ENCODE measurements at places on chromosomes 6 and 20.

- no peak for DNase-seq
Measured at GRCh38 chr6:144036064-144036834, 28.2 kb upstream of the PLAGL1 start.

GRCh38 chr6:100346828-100347227, 117.9 kb downstream of the SIM1 start:
- no peak for DNase-seq

DNA sequence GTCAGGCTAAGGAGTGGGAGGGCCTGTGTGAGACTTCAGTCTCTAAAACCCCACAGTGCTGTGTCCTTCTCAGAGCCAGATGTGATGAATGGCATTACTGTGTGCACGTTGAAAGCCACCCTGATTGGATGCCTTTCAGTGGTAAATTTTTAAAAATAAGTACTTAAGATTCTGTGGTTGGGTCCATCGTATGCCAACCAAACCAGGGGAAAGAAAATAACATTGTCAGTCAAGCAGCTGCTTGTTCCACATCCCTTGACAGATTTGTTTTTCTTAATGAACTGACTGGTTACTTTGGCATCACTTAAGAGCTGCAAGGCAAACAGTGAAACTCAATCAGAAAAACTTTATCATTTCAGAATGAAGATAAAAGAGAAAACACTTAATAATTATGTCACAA, 334.0 kb upstream of the NT5E start:
- no peak for DNase-seq

GRCh38 chr6:134822920-134823709, 126.8 kb downstream of the ALDH8A1 start:
- peak; percentile 44 for DNase-seq

- DNase-seq = no peak
Measured at GRCh38 chr6:39062014-39062740, 13.6 kb downstream of the GLP1R start.

DNA sequence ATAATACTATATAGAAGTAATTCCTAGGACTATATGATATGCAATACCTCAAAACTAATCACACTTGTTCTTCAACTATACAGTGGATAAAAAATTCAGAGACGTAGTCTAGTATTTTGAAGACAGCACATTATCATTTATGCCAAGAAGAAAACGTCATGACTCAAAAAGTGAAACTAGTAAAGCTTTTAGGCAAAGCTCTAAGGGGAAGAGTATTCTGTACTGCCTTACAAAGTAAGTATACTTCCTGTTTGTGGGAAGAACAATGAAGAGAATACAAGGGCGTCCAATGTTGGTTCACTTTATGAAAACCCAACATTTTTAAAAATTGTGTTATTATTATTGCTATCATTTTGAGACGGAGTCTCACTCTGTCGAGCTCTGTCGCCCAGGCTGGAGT, 27.9 kb downstream of the LOC128125822 start:
- DNase-seq = no peak

- no peak for DNase-seq
Measured at GRCh38 chr6:107655245-107655644, 165.3 kb downstream of the SOBP start.

DNA sequence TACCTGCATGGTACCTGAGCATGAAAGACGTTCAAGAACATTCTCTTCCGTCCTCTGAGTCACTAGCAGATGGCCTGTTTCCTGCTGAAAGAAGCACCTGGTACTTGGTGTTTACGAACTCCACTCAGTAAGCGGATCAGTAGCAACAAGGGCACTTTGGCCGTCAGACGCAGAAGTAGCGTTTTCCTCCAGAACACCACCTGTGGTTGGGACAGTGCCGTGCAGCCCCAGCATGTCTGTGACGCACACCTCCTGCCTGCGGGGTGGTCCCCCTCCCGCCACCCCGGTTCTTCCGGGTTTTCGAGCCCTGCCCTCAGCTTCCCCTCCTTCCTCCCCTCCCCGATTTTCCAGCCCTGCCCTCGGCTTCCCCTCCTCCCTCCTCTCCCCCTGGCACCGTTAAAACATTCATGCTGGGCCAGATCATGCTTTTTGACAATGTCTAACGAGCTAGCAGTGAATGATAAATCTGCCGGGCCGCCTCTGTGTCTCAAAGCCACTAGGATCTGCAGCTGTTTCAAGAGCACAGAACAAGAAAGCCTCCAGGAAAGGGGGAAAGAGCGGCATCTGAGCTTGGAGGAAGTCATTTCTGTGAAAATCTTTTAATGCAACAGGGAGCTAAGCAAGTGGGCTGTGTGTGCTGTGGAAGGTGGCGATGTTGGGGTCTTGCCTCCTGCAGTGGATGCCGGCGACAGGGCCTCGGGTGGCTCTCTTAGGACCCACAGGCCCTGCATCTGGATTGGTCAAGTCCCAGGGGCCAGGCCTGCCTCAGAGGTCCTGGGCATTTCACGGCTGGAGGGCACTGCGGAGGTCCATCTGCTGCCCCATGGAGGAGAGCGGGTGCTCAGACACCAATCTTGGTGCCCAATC, 207.9 kb downstream of the ERMARD start:
- peak; percentile 42 for DNase-seq

DNA sequence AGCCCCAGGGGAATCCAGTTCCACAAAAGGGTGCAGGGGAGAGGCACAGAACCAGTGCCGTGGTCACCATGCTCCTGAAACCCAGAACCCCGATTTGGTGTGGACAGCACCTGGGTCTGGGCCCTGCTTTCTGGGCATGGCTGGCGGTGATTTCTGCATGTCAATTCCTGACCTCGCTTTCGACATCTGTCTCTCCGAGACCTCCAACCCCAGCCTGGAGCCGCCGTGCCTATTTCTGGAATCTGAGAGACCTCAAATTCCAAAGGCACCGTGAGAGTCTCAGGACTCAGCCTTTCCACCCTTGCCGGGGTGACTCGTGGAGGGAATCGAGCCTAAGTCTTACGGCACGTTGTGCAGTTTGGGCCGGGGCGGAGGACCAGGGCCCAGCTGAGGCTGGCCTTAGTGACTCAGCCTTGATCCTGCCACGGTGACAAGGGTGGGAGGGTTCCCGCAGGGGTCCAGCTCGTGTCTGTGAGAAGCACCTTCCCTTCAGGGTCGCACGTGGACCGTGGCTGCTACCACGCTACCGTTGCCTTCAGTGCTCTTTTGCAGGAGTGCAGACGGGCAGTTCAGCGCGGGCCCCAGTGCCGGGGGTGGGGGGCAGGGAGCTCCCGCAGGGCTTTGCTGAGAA, 133.7 kb downstream of the PXDC1 start:
- no peak for DNase-seq

- no peak for DNase-seq
Measured at GRCh38 chr6:11291582-11291981, 59.1 kb upstream of the NEDD9 start.

DNA sequence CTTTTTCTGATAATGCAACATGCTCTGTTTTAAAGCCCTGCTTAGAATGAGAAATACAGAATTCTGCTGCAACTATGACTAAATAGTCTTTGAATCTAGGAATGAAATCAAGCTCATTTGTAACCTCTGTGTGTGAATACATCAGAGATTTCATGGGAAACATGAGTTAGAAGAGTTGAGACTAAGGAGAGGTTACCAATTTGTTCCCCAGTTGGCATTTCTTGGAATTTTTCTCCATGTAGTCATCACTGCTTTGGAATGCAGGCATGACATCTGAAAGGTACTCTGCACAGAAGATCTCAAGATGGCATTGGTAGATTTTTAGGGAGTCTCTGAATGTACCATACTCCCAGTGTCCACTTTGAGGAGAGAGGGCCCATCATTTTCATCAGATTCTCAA, 237.2 kb downstream of the TFAP2A start:
- DNase-seq = no peak

GRCh38 chr6:28816909-28817807, 106.6 kb downstream of the TRIM27 start:
- DNase-seq = peak; percentile 17

GRCh38 chr6:31836474-31837368, 9.2 kb downstream of the HSPA1B start:
- no peak for DNase-seq

- no peak for DNase-seq
Measured at GRCh38 chr20:21968486-21968885, 263.0 kb downstream of the PAX1 start.

GRCh38 chr6:141202626-141203025, 930.1 kb upstream of the GJE1 start:
- no peak for DNase-seq

- DNase-seq = no peak
Measured at GRCh38 chr6:42710316-42710715, 12.1 kb downstream of the PRPH2 start.

- DNase-seq = no peak
Measured at GRCh38 chr6:141152951-141153350, 979.8 kb upstream of the GJE1 start.

- no peak for DNase-seq
Measured at GRCh38 chr6:139308286-139308916, 16.6 kb upstream of the TXLNB start.

GRCh38 chr20:8228315-8228714, 96.2 kb downstream of the PLCB1 start:
- no peak for DNase-seq

GRCh38 chr6:114327074-114327473, 15.7 kb downstream of the HS3ST5 start:
- no peak for DNase-seq

DNA sequence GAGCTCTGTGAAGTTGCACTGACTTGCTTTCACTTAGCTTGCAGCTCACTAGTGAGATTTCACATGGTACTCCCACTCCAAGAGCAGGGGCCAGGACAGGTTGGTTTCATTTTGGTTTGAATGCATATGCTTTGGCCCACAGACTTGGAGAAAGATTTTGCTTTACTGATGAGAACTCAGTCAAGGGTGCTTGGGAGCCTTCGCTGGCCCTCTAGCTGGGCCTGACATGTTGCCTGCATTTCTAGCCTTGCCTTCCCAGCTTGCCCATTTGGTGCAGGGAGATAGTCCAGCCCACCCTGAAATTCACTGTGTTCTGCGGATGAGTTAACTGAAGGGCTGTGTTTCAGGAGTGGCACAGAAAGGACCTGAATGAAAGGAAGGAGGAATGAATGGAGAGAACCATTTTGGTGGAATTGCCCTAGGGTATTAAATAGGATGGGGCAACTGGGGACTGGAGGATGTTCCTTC, 1.9 kb downstream of the SGK1 start:
- DNase-seq = no peak

GRCh38 chr20:18265441-18265840, 22.9 kb upstream of the ZNF133 start:
- no peak for DNase-seq

- no peak for DNase-seq
Measured at GRCh38 chr6:70980727-70981126, 23.9 kb upstream of the B3GAT2 start.

DNA sequence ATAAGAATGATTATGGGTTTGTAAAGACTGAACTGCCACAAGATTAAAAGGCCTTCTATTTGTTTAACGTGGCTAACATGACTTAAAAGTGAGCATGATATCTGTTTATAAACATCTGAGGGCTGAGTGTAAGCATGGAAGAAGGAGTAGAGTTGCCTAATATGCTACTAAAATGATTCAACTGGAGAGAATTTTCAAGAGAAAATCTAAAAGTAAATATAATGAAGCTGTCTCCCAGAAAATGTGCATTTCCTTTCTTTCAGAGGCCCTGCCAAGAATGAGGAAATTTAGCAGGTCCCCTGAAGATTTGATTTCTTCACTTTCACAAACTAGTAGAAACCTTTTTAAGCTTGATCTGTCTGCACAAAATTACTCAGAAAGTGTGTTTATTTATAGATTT, 4.2 kb upstream of the EYA4 start:
- DNase-seq = no peak

GRCh38 chr20:4684837-4685413, 36.8 kb upstream of the PRND start:
- no peak for DNase-seq

DNA sequence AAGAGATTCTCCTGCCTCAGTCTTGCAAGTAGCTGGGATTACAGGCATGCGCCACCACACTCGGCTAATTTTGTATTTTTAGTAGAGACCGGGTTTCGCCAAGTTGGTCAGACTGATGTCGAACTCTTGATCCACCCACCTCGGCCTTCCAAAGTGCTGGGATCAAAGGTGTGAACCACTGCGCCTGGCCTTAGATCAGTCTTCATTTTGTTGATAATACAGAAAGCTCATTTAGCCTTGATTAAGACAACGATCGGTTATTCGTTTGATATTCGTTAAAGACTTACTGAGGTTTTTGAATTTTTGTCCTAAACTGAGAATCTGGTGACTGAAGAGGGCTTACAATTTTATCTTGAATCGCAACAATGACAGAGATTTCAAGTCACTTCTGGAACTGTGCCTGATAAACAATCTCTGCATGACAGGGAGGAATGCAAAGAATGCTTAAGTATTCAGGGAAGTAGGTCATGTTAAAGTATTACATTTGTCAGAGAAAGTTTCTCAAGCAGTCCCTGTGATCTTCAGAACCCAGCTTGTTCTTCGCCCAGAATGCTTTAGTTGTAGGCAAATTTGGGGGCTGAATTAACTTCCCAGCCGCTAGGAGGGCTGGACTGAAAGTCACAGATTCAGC, 14.8 kb downstream of the AKAP12 start:
- no peak for DNase-seq

- no peak for DNase-seq
Measured at GRCh38 chr6:80544976-80545722, 438.7 kb downstream of the BCKDHB start.

- no peak for DNase-seq
Measured at GRCh38 chr6:25447570-25447929, 168.4 kb downstream of the CARMIL1 start.

DNA sequence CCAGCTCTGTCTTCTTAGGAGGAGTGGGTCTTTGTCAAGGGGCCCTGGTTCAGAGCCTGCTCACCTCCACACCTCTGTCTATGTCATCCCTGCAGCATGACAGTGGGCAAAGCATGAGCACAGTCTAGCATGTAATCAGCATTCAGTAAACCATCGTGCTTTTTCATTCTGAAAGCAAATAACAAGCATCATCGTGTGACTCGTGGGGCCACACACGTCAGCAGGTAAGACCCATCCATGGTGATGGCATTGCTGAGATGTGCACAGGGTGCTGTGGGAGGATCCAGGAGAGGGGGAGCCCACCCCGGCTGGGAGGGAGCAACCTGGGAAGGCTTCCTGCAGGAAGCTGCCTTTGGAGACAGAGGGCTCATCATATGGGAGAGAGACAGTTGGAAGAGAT, 106.7 kb downstream of the TMEM242 start:
- no peak for DNase-seq

DNA sequence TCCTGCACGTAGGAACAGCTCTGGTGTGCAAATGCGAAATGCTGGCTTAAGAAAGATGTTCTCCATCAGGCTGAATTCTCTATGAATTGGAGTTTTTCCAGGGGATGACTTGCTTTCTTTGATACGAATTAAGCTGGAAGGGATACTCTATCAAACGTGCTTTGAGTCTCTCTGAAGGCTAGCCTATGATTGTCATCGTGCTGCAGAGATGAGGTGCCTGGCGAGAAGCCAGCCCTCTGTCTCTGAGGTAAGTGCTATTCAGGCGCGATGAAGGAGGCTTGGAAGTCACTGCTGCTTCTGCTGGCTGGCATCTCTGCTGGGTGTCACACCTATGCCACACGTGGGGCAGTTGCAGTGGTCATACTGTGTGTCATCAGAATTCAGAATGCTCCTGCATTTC, 223.7 kb downstream of the TAF4 start:
- DNase-seq = peak; percentile 58

- no peak for DNase-seq
Measured at GRCh38 chr6:102215425-102215824, 821.9 kb downstream of the GRIK2 start.

GRCh38 chr6:1067346-1067745, 244.6 kb upstream of the FOXQ1 start:
- no peak for DNase-seq
